ENCODE measurements at places on chromosomes 3 and 15.

GRCh38 chr3:107206945-107207344 is 170.3 kb upstream of the CCDC54 start:
- no peak for DNase-seq

DNA sequence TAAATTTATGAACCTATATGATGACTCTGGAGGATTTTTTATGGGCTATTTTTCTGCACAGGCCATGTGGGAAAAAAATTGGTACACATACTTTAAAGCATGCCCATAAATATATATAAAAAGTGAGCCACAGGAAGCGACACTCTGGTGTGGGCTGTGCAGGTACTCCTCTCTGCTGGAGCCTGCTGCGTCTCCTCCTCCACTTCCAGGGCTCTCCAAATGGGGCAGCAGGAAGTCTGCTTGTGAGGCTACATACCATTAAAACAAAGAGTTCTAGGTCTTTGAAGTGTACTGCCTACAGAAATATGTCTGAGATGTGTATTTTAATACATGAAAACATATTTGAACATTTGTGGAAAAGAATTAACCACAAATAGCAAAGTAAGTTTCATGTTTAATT is 135.1 kb downstream of the CTNNB1 start:
- DNase-seq, result no peak

GRCh38 chr15:69914040-69914439 is 183.7 kb downstream of the TLE3 start:
- no peak for DNase-seq

DNA sequence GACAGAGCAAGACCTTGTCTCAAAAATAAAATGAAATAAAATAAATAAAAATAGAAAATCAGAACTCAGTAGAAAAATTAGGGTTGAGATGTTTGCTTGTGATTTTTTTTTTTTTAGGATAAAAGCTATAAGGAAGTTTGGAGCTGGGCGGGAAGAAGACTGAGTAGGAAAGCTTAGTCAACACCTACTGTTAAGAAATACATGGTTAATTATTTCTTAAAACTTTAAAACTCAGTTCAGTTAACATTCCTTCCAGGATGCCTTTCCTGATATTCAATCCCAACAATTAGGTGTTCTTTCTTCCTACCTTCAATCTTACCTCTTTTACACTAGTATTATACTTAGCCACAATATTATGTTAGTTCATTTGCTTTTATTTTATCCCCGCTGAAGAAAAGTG is 246.2 kb downstream of the LSAMP start:
- DNase-seq, result no peak

GRCh38 chr3:196220991-196221390 is 4.7 kb downstream of the SLC51A start:
- no peak for DNase-seq

GRCh38 chr15:34837246-34838016 is 42.1 kb upstream of the ACTC1 start:
- DNase-seq, result no peak

DNA sequence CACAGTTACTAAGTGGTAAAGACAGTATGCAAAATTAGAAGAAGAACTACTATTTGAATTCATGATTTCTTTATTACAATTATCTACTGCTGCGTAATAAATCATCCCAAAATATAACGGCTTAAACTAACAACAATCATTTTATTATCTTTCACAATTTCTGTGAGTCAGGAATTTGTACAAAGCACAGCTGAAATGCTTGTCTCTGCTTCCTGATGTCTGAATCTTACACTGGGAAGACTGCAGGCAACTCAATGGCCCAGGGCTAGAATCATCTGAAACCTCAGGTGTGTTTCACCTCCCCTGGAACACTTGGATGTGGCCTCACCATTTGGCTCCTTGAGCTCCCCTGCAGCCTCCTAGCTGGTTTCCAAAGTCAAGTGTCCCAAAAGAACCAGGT is 145.1 kb downstream of the MAGI1 start:
- no peak for DNase-seq

- no peak for DNase-seq
Measured at GRCh38 chr15:32959077-32959476, 235.4 kb downstream of the FMN1 start.

DNA sequence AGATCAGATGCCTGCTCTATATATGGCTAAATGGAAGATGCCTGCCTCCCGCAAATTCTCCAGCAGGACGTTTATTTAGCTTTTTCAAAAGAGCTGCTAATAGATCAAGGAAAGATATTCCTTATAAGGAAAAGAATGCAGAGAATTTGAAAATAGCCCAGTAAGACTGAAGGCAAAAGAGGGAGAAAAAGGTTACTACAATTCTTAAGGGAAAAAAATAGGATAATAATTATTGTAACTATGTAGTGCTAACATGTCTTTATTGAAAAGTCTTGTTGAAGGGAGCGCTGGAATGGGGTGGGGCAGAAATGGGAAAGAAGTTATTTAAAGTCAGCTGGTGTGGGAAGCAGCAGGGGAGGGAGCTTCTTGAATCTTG is 2.9 kb downstream of the TPM1 start:
- DNase-seq, result no peak

DNA sequence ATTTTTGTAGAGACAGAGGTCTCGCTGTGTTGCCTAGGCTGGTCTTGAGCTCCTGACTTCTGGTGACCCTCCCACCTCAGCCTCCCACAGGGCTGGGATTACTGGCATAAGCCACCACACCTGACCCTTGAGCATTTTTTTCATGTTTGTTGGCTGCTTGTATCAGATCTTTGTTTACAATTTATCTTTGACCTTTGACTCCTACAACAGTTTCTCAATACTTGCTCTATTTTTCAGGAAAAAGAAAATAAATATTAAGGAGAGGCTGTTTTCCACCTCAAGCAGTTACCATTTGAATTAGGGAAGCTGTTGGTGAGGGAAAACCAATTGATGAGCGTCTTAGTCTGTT is 44.5 kb downstream of the LIMD1 start:
- DNase-seq, result no peak

DNA sequence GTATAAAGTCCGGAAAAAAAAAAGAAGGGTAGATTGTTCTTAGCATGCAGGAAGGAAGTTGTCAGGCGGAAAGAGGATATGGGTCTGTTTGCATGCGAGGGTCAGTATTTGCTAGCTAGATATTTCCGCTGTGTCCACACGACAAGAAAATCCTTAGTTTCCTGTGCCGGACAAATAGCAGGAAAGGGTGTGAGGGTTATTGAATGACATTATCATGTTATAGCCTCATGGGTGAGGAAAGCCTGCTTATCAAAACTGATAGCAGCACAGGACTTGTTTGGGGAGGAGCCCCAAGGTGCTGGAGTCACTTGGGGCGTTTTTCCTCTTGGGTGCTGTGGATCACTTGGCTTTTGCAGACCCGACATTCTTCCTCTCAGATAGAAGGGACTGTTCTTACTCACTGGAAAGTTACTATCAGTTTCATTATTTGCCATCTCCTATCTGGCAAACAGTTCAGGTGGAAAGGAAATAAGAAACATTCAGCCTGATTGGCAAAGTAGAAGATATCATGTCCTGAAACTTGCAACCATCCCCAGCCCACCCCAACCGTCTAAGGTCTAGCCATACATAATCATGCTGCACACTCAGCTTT is 127.2 kb upstream of the DPH6 start:
- DNase-seq, result no peak

DNA sequence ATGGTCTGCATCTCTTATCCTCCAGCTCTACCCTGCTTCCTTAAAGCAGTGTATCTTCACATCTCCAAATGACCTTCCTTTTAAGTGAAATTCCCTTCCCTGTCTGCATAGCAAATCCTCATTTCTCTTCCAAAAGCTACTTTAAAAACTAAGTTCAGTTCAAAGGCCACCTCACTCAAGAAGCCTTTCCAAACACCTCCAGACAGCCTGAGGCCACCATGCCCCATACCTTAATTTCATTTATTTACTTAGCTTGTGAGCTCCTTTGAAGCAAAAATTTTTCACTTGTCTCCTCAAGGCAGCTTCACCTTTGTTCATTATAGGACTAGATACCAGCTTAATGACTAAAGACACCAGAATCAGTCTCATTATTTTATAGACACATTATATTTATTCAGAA is 39.4 kb downstream of the PIGB start:
- no peak for DNase-seq

DNA sequence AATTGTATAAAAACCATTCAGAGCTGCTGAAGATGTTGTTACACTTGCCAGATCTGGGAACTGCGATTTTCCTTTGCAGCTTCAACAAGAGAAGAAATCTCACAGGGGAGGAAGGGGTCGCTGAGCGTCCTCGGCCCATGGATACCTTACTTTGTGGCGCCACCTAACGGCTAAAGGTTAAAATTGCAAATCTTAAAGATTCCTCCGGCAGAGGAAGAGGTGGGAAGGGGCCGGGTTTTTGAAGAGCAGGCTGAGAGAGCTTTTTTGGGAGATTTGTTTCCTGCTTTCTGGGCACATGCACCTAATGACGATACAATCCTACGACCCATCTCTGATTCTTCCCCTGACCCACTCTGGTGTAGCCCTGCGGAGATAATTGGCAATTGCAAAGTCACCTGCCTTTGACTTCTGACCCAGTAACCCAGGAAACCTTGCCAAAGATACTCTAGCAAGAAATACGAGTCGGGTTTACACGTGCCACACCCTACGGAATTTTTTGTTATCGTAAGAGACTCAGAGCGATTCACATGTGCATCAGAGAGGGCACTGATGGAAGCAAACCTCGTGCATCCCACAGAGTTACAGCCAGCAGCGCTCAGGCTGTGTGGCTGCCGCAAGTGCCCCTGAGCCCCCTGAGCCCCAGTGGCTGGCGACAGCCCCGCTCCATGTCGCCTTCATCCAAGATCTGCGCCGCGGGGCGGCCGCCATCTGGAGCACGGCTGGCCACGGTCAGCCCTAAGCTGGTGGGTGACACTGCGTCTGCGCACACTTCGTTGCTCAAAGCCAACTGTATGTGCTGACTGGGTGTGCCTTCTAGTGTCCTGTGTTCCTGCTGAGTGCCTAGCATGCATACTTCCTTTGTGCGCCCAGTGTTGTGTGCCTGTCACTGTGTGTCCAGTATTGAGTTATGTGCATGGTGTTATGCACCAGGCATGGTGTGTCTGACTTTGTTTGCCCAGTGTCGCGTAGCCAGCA is 55.2 kb upstream of the CHRNA7 start:
- no peak for DNase-seq

DNA sequence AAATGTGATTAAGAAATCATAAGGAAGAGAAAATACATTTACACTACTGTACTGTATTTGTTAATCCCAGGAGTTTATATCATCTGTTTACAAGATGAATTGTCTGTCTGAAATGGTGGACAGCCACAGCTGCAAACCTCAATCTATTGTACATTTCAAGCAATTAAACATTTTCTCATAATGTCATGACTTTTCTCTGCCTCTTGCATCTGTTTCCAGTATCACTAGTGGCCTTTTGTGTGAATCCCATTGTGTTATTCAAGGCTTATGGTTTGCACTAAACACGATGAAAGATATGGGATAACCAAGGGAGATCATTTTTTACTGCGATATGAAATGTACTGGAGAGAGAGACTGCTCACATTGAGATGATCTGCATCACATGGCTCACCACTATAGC is 200.2 kb upstream of the LRRN1 start:
- DNase-seq, result no peak

- peak; percentile 28 for DNase-seq
Measured at GRCh38 chr15:93830221-93831080, 400.9 kb upstream of the MCTP2 start.

DNA sequence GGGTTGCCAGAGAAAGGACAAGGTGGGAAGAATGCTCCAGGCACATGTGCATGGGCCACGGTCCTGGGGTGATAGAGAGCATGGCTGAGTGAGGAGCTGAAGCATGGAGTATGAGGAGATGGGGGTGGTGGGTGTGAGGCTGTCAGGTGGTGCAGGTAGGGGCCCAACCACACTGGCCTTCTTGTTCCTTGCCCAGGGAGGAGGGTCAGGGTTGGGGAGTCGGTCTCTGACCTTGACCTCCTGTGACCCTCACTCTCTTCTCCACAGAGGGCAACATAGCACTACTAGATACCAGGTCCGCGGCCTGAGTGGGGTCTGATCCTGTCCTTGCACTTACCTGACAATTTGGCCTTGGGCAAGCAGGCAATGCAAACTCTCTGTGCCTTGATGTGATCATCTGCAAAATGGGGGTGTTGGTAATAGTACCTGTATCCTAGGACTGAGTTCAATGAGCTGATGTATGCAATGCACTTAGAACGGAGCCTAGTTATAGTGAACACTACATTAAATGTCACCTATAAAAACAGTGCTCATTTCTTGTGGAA is 75.2 kb downstream of the EEFSEC start:
- no peak for DNase-seq

- no peak for DNase-seq
Measured at GRCh38 chr15:31285772-31286261, 40.8 kb upstream of the KLF13 start.

DNA sequence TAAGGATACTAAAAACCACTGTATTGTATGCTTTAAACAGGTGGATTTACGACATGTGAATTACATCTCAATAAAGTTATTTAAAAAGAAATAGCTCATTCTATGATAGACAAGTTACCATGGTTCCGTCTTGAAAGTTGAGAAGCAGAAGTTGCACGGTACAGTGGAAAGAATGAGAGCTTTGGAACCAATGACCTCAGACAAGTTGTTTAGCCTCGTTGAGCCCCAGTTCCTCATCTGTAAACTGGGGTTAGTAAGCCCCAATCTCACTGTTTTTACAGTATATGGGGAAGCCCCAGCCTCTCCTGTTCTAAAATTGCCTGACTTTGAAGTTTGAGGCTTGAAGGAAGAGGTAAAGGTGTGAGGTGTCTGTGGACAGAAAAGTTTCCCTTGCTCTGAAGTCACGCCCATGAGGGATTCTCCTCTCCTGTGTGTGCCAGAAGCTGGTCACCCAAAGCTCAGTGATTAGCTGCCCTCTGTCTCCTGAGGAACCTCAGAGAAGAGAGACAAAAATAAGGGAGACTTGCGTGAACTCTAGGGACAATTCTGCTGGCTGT is 10.0 kb downstream of the CRYGS start:
- no peak for DNase-seq

GRCh38 chr3:56822501-56822900 is 20.8 kb upstream of the ARHGEF3 start:
- no peak for DNase-seq

DNA sequence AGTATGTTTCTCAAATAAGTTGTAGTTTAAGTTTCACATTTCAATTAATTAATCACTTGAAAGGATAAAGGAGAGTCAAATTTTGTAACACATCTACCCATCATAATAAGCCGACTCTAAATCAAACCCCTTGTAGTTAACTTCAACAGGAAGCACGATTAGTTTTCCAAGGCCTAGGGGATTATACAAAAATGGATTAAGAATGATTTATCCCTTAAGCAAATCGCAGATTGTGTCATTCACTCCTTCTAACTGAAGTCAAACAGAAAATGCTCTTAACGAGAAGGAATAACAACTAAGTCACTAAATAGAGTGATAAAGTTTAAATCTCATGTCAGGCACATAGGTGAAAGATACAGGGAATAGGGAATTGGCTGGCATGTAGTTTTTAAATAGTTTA is 792.8 kb downstream of the ZPLD1 start:
- no peak for DNase-seq
